ENCODE measurements at places on chromosomes 4 and X.

DNA sequence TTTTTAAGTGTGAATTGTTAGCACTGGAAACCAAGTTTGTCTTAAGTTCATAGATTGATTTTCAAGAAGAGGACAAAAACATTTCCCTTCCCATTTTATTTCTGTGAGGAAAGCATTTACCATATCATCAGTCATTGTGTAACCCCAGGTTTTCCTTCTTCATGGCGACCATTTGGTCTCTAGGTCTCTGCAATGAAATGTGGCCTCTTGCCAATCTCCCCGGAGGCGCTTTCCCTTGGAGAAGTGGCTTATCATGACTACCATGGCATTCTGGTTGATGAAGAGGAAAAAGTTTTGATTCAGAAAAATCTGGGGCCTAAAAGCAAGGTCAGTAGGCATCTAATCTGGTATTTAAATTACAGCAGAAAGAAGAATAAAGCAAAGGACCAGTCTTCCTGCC is 54.4 kb downstream of the ADD1 start:
- DNase-seq, result no peak

DNA sequence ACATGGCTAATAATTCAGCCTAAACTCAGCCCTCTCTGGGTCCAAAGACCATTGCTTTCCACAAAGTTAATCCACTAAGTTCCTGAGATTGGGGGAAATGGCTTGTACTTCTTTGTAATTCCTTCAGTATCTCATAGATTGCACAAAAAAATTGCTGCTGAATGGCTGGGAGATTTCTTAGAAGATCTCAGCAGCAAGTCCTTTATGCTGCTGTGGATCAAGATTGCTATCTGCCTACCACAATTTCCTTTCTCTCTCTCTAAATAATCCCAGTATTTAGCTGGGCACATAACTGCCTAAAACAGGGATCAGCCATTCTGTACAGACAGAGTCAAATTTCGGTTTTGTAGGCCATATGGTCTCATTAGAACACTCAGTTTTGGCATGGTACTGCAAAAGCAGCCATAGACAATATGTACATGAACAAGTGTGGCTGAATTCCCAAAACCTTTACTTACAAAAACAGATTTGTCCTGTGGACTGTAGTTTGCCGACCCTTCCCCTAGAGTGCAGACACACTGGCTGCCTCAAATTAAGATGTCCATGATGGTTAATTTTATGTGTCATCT is 18.5 kb upstream of the HOPX start:
- no peak for DNase-seq

DNA sequence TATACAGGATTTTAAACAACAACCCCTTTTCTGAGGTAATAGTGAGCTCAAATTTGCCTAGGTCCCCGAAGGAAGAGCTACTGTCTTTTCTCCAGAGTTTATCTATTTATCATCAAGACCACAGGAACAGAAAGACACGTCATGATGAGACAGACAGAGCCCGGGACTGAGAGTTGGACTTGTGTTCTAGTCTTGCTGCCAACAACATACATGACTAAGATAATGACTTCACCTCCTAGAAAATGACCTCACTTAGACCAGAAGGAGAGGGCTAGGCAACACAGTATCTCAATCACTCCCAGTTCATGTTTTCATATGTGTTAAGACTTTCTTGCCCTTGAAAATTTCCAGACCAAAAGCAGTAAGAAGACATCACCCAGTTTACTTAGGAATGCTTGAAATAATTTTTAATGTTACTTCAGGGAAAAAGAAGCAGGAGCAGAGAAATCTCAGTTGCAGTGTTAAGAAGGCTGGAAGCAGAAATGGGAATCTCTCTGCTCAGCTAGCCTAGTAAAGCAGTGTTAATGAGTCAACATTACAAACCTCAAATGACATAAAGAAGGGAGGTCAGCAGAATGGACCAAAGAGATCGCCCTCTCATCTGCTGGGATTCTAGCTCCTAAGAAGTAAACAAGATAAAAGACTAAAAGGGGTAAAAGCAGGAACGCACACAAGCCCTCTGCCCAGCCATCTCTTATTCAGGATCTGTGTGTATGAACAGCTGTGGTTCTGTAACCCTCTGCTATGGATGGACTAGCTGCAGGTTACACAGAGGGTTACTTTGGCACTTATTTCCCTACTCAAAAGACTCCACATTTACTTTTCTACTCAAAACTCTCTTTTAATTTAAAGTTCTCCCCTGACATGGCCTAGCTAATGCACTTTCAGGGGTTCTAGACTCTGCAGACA is 24.8 kb downstream of the PDGFC start:
- peak; percentile 59 for DNase-seq

GRCh38 chr4:170145120-170145519 is 55.4 kb upstream of the AADAT start:
- DNase-seq, result no peak

- DNase-seq, result no peak
Measured at GRCh38 chr4:86101410-86101809, 258.4 kb downstream of the MAPK10 start.

DNA sequence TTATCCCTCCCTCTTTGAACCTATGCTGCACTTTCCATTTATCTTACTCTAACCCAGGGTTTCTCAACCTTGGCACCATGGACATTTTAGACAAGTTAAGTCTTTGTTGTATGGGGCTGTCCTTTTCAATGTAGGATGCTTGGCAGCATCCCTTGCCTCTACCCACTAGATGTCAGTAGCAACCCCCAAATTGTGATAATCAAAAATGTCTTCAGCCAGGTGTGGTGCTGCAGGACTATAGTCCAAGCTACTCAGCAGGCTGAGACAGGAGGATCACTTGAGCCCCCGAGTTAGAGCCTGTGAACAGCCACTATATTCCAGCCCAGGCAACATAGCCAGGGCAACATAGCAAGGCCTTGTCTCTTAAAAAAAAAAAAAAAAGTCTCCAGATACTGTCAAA is 7.0 kb downstream of the LRCH2 start:
- DNase-seq, result no peak

GRCh38 chr4:871484-871883 is 45.6 kb upstream of the CPLX1 start:
- DNase-seq, result no peak

DNA sequence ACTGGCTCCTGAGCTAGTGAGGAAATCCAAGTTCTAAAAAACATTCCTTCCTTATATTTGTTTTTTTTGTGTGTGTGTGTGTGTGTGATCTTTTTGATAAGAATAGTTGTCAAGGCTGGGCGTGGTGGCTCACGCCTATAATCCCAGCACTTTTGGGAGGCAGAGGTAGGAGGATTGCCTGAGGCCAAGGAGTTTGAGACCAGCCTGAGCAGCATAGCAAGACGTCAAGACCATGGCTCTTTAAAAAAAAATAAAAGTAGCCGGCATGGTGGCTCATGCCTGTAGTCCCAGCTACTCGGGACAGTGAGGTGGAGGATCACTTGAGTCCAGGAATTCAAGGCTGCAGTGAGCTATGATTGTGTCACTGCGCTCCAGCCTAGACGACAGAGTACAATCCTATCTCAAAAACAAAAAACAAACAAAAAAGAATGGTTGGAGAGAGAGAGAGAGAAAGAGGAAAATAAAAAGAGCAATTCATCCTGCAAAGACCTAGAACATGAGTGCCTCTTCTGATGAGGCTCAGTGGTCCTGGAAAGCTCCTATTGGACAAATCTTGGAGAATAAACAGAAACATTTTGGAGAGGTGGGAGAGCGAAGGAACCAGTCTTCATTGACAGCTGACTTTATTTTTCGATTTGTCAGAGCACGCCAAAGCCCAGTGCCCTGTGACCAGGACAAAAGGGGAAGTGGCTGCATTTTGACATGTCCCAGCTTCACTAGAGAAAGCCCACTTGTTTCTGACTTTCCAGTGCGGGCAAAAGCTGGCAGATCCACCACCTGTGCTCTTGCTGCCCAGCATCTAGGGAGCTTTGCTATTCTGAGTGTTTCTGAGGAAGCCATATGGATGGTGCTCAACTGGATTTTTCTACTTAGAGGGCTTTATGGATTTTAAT is 244.7 kb downstream of the PALLD start:
- peak; percentile 92 for DNase-seq

DNA sequence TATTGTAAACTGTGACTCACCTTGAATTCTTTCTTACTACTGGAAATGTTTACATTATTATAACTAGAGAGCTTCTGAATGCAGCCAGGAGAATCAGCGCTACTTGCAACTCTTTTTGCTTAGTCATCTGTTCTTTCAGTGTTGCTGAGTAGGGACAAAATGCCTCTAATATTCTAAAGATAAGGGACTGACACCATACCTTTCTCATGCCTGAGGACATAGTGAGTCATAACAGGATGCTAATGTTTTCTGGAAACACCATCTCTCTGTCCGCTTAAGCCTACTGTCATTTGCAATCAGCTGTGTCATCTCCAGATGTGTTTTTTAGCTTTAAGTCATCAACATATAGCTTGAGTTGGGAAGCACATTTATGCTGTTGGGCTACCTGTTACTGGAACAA is 108.3 kb downstream of the QRFPR start:
- no peak for DNase-seq

DNA sequence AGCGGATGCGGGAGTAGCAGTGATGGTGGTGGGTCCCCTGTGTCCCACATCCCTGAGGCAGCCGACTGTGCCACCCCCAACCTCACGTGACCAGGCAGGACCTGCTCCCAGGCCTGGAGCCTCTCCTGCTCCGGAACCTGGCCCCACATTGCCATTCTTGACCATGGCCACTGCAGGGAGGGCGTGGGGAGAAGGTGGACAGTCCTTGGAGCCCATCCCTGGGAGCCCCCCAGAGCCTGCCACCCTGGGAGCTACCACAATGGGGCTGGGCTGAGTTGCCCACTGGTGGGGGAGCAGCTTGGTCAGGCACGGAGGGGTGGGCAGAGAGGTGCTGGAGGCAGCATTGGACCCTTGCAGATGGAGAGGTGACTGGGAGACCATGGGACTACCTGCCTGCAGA is 36.8 kb downstream of the TMPRSS11A start:
- no peak for DNase-seq

DNA sequence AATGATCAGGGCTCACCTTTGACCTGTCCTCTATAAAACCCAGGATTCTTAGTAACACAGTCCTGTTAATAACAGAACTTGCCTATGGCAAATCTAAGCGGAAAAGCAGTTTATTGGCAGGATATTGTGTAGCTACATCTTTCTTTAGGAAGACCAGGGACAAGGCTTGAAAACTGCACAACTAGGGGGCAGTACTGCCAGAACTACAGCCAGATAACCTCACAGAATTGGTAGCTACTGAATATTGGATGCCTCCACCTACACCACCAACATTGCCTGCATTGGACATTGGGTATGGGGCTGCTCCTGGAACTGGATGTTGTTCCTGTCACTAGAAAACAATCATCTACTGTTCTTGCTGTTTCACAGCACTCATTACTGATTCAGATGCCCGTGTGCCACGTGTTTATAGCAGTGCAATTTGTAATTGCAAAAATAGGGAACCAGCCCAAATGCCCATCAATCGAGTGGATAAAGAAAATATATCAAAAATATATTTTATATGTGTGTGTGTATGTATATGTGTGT is 47.4 kb downstream of the REPS2 start:
- DNase-seq, result no peak

- DNase-seq, result no peak
Measured at GRCh38 chr4:144645631-144646522, at the start of gene HHIP. TSS of gene HHIP (plus strand) at chr4:144646156. CDS start at chr4:144646676, 520 bp downstream.

GRCh38 chrX:2404776-2405175 is 96.0 kb downstream of the DHRSX start:
- no peak for DNase-seq

- DNase-seq, result no peak
Measured at GRCh38 chr4:186569533-186570192, 14.3 kb upstream of the MTNR1A start.

- DNase-seq, result no peak
Measured at GRCh38 chr4:22253431-22253830, 262.4 kb downstream of the ADGRA3 start.

DNA sequence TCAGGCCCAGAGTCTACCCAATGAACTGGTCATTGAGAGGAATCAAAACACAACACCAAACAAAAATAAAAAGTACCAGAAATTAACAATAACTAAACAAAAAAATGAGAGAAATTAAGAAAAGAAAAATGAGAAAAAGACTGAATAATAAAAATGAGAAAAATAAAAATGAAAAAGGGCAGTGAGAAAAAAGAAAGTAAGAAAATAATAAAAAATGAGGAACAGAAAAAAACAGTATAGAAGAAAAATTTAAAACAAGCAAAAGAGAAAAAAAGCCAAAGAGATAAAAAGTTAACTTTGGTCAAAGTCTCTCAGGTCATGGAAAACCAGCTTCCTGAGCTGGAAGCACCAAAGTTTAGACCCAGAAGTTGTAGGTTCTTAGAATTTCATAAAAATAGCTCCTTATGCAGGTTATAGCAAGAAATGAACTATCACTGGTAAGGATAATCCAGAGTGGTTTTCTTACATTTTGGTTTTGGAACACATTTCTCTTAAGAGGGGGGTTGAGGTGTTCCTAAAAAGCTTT is 51.0 kb upstream of the WDR17 start:
- no peak for DNase-seq

DNA sequence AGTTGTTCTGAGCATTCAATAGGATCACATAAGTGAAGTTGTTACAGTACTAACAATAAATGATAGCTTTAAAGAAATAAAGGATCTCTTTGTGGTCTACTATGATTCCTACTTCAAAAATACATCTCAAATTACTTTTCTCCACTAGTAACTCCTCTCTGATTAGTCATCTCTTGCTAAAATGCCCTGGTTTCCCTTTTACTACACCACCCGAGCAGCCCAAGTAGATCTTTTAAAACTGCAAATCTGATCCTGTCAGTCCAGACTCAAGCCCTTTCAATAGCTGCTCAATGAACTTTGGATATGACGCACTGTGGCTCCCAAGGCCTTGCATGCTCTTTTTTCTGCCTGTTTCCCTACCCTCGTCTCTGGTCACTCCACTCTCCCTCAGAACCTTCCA is 97.5 kb downstream of the MAOA start:
- DNase-seq, result no peak

GRCh38 chr4:183094393-183095198 is 4.5 kb upstream of the WWC2 start:
- no peak for DNase-seq

GRCh38 chr4:185839770-185840169 is 27.8 kb upstream of the SORBS2 start:
- no peak for DNase-seq

GRCh38 chr4:141002323-141002805 is 130.9 kb downstream of the RNF150 start:
- peak; percentile 81 for DNase-seq

- DNase-seq, result no peak
Measured at GRCh38 chrX:113305496-113305895, 464.9 kb upstream of the AMOT start.

DNA sequence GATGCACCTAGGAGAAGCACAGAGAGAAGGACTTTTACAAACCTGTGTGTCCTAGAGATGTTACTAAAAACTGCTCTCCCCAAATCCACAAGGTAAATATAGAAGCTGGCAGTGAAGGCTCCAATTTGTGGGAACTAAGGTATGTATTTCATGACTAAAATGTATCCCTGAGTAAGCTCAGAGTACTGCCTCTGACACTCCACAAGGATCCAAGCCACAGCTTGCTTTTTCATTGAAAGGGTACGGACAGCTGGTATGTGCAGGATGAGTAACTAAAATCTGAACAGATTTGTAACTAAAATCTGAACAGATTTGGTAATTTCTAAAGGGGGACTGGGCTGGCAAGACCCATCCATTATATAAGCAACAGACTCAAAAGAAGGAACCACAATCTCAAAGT is 187.6 kb downstream of the DCLK2 start:
- no peak for DNase-seq

GRCh38 chr4:70586841-70587240 is 5.2 kb upstream of the AMBN start:
- DNase-seq, result no peak

Data from inflammatory macrophage (primary cell).